Liver (tissue), 10 donors: ENCODE measurements at places on chromosomes 13 and 19. TPM values are rescaled to one million over a fixed set of nuclear protein-coding genes. Genes with fewer than 3 reads are reported as not detected.

FCGBP gene
- 1.5 TPM for total RNA-seq

DNA sequence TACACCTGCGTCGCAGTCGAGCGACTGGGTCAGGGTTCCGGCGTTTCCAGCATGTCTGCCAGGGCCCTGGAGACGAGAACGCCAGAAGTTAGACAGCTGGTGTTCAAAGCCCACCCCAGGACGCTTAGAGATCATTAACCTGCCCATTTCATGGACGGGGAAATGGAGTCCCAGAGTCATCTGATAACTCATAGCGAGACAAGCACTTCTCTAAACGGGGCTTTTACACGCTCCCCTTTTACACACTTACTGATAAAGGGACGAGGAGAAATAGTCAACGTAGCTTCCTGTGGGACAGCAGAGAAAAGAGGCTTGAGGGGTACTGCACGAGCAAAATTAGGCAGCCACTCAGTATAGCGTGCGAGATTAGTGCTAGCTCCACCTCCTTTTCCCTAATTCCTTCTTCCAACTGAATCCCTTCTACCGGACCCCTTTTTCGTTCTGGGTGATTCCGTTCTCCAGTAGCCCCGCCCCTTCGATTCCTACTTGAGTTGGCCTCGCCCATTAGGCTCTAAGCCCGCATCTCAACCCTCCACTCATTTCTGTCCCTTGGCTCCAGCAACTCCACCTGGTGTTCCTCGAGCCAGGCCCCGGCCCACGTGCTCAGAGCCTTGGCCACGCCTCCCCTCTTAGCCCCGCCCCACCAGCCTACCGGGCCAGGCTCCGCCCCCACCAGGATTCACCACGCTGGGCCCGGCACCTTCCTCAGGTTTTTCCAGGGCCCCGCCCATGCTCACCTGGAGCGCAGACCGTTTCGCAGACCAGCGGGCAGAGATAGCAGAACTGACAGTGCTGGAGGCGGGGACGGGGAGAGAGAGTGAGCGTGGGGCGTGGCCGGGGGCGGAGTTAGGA, 3.7 kb downstream of the HRC start:
- peak; percentile 68 for DNase-seq

GRCh38 chr13:94394723-94395122, 84.8 kb downstream of the DCT start:
- DNase-seq = no peak

GRCh38 chr13:57632276-57633140, 964 bp downstream of the PCDH17 start:
- peak; percentile 33 for DNase-seq

GPR12 gene
- not detected for total RNA-seq

ZIM2 gene
- total RNA-seq = 0.33 TPM

FARP1 gene
- 29.4 TPM for total RNA-seq

GRCh38 chr19:338421-338820, 6.2 kb downstream of the MIER2 start:
- DNase-seq = no peak

- no peak for DNase-seq
Observed at GRCh38 chr19:45291834-45292233, 30.8 kb downstream of the CKM start.

DNA sequence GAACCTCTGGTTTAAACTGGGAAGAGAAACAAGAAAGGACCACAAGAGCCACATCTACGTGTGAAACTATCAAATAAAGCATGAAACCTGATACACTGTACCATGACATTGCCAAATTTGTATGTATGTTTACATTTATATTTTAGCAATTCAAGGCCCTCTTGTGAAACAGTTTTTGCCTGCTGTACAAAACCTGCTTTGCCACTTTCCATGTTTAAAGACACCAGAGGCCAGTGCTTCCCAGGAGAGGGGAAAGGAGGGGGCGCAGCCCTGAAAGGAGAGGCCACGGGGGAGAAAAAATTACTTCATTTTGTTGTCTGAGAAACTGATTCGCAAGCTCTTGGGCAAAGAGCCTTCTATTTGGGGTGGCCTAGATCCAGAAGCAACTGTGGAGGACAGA, 124.8 kb downstream of the DCLK1 start:
- DNase-seq = no peak

GRCh38 chr13:21694831-21695230, 24.0 kb downstream of the FGF9 start:
- no peak for DNase-seq

DNA sequence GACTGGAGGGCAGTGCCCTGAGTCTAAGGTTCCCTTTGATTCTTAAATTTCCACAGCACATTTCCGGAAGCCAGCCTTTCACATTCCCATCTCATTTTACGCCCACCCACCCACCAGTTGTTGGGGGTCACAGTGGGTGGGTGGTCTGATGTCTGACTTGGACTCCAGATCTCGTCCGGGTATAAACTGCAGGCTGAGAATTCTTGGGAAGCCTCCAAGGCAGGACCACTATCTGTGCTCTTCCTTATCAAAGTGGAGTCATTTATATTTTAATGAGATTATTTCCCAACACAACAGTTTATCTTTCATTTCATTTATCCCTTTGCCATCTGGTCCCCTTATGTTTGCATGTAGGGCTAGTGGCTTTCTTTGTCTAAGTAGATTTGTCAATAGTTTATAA, 3.6 kb upstream of the FAM124A start:
- DNase-seq = no peak

LRRC25 gene
- total RNA-seq = 13.4 TPM

DNA sequence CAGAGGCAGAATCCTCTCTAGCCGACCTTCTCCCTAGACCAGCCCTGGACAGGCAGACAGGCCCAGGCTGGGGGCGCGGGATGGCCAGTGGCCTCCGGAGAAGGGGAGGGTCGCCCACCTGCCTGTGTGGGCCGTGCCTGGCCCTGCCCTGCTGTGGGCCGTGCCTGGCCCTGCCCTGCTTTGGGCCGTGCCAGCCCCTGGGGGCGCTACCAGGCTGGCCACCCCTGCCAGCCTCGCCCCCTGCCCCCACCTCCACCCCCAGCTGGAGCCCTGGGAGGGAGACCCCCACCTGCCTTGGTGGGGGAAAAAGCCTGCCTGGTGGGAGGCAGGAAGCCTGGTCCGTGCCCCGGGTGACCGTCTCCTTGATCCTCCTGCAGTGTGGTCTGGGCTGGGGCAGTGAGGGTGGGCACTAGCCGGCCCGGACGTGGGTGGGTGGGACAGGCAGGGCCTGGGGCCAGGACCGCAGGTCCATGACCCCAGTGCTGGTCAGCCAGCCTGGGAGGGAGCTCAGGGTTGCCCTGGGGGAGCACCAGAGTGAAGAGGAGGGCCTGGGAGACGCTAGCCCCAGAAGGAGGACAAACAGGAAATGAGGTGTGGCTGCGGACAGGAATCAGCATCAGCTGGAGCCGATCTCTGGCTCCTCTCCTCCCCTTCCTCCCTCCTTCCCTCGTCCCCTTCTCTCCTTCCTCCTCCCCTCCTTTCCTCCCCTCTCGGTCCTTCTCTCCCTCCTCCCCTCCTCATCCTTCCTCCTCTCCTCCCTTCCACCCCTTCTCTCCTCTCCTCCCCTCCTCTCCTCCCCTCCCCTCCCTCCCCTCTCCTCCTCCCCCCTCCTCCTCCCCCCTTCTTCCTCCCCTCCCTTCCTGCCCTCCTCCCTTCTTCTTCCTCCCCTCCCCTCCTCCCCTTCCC, 5.1 kb upstream of the MKNK2 start:
- DNase-seq = no peak

LILRB2 gene
- 5.7 TPM for total RNA-seq

ZNF254 gene
- total RNA-seq = 8.4 TPM

OXGR1 gene
- total RNA-seq = not detected

GRCh38 chr13:105773241-105773640, 762.2 kb downstream of the EFNB2 start:
- no peak for DNase-seq

DNA sequence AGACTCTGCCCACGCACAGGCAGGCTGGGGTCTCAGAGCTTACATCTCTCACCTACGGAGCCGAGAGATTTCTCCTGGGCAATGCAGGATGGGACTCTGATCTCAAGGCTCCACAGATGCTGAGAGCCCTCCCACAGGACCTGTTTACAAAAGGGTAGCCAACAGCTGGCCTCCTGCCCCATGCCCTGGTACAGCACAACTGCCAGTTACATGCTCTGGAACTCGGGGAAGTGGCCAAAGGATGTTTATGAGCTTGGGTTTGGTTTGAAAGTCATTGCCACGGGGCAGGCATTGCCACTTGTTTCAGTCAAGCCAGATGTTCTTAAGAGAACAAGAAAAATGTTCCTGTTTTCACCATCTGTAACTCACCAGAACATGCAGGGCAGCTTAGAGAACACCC, 3.5 kb downstream of the DHRS12 start:
- no peak for DNase-seq

ZNF440 gene
- 7.2 TPM for total RNA-seq

DNA sequence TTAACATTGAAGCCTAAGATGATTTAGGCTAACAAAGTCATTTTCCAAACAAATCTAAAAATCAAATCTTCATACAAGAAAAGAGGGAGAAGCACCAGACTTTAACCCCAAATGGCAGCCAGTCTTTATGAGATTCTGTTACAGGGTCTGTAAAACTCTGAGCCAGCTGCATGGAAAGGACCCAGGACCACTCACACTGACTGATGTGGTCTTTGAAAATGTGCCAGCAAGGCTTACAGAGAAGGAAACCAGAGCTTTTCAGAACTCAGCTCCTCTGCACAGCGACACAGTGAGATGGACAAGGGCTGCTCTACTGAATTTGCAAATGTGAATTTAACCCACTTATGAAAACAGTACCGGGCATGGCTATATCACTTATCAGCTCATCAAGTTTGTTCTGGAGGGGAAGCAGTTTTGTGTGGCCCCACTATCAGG, 98.8 kb upstream of the SERP2 start:
- no peak for DNase-seq

CRB3 gene
- total RNA-seq = 23.5 TPM

GRCh38 chr19:2952953-2953481, 8.2 kb upstream of the ZNF77 start:
- no peak for DNase-seq

GRCh38 chr13:33639626-33640080, 178.3 kb upstream of the RFC3 start:
- DNase-seq = no peak

- no peak for DNase-seq
Observed at GRCh38 chr13:50589651-50590054, 253.8 kb downstream of the DLEU7 start.

GRCh38 chr19:49224879-49225278, 67.3 kb downstream of the TRPM4 start:
- DNase-seq = peak; percentile 42

DNA sequence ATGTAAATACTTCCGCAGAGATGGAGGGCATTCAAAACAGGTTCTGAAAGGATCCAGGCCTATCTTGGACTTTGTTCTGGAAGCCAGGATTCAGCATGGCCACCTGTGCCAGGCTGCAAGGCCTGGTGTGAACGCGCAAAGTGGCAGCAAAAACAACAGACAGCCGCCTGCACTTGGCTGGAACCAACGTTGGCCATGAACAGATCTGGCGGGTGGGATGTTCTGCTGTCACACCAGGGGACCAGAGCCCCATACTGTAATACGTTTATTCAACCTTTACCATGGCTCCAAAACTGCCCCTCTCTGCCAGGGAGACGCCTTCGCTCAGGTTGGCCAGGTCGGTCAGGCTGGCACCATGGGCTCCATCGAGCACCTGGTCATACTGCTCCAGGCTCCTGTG, 69.7 kb downstream of the EPS15L1 start:
- no peak for DNase-seq

DOCK6 gene
- 15.8 TPM for total RNA-seq
